ENCODE measurements at places on chromosomes 5 and 9.

DNA sequence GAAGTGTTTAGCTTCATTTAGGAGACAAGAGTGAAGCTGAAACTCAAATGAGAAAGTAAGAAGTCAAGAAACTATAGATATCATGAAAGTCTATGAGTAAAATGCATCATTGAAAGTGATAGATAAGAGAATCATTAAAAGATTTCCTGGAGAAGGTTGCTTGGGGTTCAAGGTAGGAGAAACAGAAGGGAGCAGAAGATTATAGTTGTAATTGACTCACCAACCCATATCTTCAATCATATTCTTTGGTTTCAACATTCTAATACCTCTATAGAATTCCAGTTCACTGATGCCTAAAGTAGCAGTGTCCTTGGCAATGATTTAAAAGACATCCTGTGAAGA, 365.7 kb upstream of the RIOK2 start:
- DNase-seq = no peak

DNA sequence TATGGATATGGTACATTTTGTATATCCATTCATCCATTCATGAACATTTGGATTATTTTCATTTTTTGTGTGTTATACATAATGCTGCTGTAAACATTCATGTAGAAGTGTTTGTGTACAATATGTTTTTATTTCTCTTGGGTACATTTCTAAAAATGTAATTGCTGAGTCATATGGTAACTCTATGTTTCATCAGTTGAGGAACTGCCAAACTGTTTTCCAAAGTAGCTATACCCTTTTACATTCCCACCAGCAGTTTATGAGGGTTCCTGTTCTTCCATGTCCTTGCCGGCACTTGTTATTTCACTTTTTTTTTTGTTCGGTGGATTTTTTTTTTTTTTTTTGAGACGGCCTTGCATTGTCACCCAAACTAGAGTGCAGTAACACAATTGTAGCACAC, 54.0 kb upstream of the MCCC2 start:
- DNase-seq = no peak

DNA sequence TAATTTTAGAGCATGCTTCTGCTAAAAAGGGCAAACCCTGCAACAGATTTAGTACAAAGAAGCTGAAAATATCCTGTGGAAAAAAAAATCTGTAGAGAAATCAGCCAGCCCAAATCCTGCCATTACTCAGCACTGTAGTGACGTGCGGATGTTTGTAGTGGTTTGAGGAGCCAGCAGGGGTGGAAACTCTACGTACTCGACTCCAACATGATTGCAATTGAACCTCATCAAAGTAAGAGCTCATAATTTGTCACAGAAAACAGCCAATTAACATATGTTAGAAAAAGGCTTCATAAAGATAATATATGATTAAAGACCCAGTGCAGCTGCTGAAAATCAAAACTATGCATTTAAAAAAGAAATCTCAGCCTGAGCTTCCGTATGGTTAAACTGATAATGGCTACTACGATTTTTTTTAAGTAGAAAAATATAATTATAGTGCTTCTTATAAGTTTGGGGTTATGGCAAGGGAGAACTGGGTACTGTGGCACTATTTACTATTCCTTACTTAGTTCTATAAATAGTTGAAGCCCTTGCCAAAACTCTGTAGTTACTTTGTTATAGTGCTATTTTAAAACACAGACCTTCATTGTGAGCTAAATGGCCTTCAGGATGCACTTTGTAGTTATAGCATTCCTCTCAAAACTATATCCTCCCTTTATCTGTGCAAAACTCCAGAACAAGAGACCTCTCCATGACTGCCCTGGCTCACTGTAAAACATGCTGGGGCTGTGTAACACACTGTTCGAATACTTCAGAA, 49.4 kb downstream of the MEF2C start:
- DNase-seq = peak; percentile 70

GRCh38 chr9:389159-389558, 174.5 kb downstream of the DOCK8 start:
- no peak for DNase-seq

GRCh38 chr5:172834415-172835289, 601 bp downstream of the ERGIC1 start:
- no peak for DNase-seq

DNA sequence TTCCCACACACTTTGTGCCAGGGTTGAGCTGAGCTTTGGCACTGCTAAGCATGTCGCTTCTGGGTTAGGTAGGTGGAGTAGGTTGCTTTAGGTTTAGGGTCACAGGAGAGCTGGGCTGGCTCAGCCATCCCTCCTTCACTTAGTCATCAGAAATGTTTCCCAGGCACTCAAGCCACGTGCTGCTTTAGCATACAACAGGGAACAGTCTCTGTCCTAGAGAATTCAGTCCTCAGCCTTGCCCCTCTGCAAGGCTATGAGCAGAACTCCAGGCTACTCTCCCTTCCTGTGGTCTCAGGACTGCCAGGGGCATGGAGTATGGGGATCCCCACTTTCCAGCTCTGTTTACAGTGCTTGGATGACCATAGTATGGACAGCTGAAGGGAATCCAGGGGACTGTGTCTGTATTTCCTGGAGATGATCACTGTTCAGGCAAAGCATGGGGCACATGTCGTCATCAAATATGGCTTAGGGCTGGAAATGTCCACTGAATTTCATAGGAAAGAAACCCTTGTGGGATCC, 7.5 kb upstream of the ANKRD33B start:
- DNase-seq = no peak

GRCh38 chr5:132056610-132057497, 3.6 kb upstream of the IL3 start:
- no peak for DNase-seq

DNA sequence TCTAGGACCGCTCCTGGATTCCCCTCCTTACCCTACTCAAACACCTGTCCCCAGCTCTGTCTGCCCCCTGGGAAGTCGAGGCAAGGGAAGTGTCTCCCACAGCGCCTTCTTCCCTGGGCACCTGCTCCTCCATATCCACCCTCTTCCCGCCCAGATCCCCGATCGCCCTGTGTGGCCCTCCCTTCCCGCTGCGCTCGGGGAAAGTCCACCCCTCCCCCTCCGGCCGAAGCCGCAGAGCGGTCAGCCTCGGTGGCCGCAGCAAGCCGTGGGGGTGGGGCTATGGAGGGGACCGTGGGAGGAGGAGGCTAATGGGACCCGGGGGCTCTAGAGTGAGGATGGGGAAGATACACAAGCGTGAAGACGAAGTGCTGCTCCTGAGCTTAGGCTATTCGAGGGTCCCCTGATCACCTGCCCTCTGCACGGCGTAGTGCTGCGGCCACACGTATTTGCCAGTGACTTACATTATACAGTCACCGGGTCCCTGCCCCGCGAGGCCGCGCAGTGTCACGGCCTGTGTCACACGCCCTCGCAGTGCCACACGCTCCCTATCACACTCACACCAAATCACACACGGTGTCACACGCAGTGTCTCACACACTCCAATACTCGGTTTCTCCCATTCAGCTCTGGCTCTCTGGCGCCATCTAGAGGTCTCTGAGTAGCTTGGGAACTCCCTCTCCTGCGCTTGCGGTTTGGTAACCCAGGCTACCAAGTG, 658 bp upstream of the PCDH1 start:
- DNase-seq = peak; percentile 92

DNA sequence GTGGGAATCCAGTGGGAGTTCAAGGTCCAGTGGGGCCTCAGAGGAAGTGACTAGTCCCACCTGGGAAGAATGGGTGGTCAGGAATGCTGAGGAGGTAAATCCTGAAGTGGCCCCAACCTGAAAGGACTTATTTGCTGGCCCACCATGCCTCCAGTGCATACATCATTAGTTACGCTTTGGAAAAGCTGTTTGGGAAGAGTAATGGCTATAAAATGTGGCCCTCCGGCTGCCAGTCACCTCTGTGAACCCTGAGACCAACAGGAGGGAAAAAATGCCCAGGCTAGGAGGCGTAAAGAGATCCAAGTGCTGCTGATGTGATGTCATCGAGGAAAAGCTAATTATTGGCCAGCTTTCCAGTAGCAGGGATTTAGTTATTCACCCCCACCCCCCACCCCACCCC, 2.7 kb upstream of the SLC26A2 start:
- no peak for DNase-seq

Data from hematopoietic multipotent progenitor cell (in vitro differentiated cells).